ENCODE measurements at places on chromosomes 3 and 15. TPM values are rescaled to one million over a fixed set of nuclear protein-coding genes. Genes with fewer than 3 reads are reported as not detected.

The SYNM gene
- total RNA-seq, result 262 TPM

The AGBL1 gene
- total RNA-seq, result not detected

The SLC12A8 gene
- total RNA-seq, result 12.8 TPM

The HIGD2B gene
- not detected for total RNA-seq

The PLA2G4E gene
- 8.7 TPM for total RNA-seq

The SPINT1 gene
- total RNA-seq, result 168 TPM

The DIPK2A gene
- total RNA-seq, result 37.6 TPM

The ZBTB38 gene
- 54.4 TPM for total RNA-seq

The CCDC9B gene
- 13.0 TPM for total RNA-seq

The FBXO40 gene
- not detected for total RNA-seq

The GP9 gene
- total RNA-seq, result not detected

The C3orf49 gene
- total RNA-seq, result not detected

The CFAP161 gene
- not detected for total RNA-seq

The FAM107A gene
- total RNA-seq, result 78.6 TPM

The EFCC1 gene
- total RNA-seq, result 0.66 TPM

The PDE12 gene
- total RNA-seq, result 24.5 TPM

The CLASP2 gene
- total RNA-seq, result 16.7 TPM

The CATSPER2 gene
- total RNA-seq, result not detected

The RAB6B gene
- 0.34 TPM for total RNA-seq

The ADAMTSL3 gene
- 0.18 TPM for total RNA-seq

The WDR93 gene
- not detected for total RNA-seq

The CCDC13 gene
- 1.3 TPM for total RNA-seq

The ZPLD1 gene
- not detected for total RNA-seq

The FNDC3B gene
- 7.7 TPM for total RNA-seq

The DIS3L gene
- 12.5 TPM for total RNA-seq

The TMEM158 gene
- total RNA-seq, result 6.9 TPM

The VEPH1 gene
- total RNA-seq, result not detected

The AQP9 gene
- total RNA-seq, result not detected

The NCEH1 gene
- total RNA-seq, result 6.1 TPM

The MYZAP gene
- 21.2 TPM for total RNA-seq

Data from esophagus squamous epithelium (tissue), 5 donors.